ENCODE measurements at places on chromosomes 12 and 14.
A peak's percentile ranks its signal among the peaks of the same experiment; 100 is the strongest.

DNA sequence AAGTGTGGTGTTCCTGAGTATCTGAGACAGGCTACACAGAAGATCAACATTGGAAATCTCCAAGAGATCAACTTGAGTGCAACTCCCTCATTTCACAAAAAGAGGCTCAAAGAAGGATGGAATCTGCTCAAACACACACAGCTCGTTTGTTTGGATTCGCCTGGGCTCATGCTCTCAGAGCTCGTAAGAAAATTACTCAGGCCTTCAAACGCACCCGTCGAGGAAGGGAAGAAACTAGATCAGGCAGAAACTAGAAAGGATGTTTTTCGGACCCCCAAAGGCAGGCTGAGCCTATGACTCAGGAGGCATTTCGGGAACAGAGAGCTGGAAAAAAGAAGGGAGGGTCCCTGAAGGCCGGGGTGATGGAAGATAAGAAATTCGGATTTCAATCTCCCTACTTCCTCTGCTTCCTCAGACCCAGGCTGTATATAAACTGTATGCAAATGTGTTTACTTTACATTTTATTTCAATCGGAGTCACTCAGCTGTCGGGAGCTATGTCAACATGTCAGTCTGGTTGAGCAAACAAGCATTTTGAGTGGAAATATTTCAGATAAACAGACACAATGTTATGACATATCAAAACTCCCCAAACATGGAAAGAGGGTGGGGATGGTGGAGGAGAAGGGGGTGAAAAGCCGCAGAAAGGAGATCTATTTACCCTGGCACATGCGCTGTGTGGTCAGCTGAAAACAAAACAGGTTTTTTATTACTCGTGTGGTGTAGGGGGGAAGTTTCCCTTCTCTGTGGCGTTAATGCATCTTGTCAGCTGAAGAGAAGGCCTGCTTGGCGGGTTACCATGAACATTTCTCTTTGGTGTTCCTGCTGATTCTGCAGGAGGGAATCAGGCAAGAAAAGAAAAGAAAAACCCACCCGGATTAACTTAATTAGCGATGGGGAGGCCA, 129.1 kb upstream of the TBX3 start:
- no peak for DNase-seq

DNA sequence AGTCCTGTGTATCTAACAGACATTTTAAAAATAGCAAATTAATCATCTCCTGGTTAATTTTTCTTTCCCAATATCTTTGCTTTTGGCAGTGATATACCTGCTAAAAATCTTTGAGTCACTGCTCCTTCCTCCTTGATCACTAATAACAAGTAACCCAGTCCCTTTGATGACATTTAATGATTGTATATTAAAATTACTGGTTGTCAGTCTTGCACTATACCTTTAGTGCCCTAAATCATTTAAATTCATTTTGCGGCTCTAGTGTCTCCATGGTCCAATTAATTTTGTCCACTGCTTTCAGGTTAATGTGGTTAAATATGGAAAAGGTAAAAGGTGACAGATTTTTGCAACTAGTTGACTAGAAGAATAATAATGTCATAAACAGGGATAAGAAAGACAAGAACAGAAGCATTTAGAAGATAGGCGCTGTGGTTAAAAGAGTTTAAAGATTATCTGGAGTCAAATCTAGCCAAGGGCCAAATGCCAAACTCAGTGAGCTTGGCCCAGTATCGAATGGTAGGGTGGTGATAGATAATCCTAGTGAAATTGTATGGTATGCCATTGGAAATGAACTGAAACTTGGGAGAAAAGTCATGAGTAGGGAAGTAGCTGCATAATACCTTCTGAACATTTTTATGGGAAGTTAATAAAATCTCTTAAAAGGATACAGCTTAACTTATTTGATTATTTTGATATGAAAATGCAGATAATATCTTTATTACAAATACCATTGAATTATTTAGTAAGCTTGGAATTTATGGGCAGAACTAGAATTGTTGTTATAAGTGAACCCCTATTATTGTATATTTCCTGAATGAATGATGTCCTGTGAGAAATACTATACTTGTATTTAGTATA, 115.0 kb downstream of the PCNX1 start:
- no peak for DNase-seq

- no peak for DNase-seq
These were observed 4.9 kb upstream of the SOX5 start for GRCh38 chr12:23954332-23954731.

DNA sequence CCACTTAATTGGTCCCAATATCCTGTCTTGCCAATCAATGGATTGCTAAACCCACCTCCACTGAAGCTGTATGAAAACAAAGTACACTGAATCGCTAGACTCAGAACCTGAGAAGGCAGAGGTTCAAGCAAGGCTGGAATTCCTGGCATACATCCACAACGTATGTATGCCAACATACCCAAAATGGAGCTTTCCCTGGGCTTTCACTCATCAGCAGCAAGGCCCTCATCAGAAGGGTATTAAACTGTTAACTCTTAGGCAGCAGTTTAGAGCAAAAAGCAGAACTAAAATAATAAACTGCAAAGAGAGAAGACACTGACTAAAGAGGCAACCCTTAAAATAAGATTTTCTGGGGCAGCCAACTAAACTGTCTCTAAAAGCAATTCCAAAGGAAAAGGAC, 13.6 kb downstream of the MED13L start:
- DNase-seq, result no peak

DNA sequence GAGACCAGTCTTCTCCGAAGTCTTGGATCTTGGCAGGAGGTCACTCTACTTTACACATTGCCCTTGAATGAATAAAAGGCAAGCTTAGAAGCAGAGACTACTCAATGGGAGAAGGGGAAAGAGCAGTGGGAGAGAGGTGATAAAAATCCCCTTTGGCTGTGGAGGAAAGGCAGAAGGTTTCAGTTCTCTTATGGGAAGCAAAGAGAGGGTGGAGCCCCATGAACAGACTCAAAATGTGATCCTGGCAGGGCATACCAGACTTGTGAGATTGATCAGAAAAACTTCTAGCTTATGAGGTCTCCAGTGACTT, 49.6 kb upstream of the HECTD1 start:
- no peak for DNase-seq

DNA sequence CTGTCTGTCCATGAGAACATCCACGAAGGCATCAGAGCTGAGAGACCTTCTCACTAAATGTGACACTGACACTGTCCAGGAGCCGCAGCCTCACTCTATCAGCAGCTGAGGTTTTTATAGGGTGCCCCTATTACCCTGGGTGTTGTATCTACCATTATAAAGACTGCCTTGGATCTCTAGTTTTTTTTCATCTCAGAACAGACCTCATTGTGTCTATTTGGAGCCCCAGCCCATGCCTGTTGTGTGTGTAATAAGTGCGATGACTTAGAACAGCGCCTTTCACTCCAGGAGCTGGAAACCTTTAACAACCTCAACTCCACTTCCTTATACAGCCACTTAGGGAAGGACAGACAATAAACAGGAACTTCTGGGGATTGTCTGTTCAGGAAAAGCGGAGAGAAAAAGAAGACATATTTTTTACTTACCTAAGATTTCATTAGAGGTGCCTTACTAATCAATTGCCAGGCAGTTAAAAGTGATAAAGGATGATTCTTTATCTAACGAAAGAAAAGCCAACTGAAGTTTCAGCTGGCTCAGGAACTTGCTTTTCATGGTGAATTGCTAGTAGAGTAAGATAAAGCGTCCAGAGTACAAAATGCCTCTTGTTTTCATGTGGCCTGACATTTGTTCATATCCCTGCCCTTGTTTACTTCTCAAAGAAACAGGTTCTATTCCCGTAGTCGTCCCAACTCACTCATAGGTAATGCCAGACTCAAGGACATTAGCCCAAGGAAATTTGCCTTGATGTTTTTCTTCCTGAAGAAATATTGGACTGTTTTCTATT, 420.6 kb downstream of the RAD51B start:
- no peak for DNase-seq

DNA sequence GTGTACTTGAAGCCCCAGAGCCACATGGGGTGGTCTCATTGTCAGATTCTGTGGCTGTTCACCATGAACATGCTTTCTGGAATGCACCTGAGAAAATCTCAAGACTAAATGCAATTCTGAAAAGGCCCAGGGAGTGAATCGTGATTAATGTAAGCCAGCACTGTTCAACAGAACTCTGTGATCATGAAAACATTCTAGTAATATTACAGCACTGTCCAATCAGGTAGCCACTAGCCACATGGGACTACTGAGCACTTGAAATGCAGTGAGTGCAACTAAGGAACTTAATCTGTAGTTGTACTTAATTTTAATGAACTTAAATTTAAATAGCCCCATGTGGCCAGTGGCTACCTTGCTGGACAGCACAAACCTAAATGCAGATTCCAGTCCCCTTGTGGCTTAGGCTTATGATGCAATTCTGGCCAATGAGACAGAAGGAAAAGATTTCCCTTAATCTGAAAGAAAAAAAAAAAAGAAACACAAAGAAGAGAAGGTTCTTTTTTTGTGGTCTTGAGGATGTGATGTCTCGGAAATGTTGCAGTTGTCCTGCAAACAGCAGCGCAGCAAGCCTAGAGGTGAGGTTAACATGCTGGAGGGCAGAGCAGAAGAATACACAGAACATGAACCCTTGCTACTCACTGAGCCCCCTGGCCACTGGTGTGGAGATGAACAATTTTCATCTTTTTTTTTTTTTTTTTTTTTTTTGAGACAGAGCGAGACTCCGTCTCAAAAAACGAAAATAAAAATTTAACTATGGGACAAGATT, 48.2 kb downstream of the SPPL3 start:
- no peak for DNase-seq

DNA sequence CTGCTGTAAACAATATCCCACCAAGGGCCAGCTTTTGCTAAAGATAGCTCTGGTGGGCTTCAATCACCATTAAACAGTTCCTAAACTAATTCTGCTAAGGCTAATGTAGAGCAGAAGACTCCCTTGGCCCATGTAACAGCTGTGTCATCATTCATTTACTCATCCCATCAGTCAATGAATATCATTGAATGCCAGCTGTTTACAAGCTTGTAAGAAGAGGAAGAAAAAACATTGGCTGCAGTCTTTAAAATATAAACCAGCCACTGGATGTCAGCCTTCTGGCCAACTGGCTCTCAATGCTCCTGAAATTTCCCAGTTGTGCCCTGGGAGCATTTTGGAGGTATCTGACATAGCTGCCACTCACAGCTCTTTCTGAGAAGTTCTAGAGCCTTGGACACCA, 18.0 kb upstream of the MAP3K9 start:
- DNase-seq, result no peak

DNA sequence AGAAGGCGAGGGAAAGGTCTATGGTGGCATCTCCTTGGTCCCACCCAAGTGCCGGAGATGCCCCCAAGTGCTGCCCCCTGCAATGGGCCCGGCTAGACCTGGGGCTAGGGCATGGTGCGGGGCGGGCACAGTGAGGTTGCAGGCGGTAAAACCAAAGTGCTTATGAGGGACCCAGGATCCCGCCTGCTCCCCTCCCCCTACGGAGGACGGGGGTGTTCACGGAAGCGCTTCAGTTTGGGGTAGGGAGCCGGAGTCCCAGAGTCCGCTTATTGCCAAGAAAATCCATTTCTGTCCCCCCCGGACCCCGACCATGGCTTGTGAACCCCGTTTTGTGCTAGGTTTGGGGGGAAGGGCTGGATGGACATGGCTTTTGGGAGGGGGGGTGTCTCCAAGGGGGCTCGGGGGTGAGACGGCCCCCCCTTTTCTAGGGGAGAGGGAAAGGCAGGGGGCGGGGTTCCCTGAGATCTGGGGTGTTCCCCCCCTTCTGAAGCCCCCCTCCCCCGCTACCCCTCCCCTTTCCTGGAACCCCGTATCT, 5.4 kb upstream of the GPR84 start:
- no peak for DNase-seq

DNA sequence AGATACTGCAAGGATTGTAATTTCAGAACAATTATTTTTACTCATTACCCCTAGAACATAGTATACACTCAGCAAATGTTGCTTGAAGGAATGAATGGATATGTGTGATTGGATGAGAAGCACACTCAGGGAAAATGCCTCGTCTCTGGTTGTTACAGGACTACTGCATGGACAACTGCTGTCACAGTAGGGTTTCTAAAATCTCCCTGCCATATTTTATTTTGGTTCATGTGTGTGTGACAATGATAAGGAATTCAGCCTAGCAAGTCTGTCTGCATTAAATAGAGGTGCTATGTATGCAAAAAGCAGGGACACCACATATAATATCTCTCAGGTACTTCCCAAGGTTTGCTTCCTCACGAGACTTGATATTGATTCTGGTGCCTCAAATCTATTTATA, 1.4 kb downstream of the PTPRR start:
- DNase-seq, result no peak

DNA sequence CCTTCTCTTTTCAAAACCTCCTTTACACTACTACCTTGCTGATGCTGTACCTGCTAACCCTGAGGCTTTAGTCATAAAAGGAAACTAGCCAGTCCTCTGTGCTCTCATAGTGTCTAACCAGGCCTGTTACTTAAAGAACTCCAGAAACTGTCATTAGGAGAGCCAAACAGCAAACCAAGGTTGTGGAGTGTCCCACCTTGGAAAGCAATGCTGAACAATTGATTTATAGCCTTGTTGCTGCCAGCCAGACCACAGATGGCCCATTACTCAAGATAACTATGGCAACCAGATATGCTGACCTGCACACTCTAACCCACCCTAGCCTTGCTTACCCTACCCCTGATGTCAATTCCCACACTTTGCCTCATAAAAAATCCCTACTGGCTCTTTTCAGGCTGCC, 26.5 kb upstream of the BCAT1 start:
- DNase-seq, result no peak

- DNase-seq, result peak; percentile 73
These were observed 34.2 kb upstream of the KICS2 start for GRCh38 chr12:64256166-64256800.

- DNase-seq, result no peak
These were observed 661.2 kb downstream of the SLC16A7 start for GRCh38 chr12:60257063-60257462.

GRCh38 chr12:106128585-106129328, 10.0 kb downstream of the NUAK1 start:
- DNase-seq, result no peak

DNA sequence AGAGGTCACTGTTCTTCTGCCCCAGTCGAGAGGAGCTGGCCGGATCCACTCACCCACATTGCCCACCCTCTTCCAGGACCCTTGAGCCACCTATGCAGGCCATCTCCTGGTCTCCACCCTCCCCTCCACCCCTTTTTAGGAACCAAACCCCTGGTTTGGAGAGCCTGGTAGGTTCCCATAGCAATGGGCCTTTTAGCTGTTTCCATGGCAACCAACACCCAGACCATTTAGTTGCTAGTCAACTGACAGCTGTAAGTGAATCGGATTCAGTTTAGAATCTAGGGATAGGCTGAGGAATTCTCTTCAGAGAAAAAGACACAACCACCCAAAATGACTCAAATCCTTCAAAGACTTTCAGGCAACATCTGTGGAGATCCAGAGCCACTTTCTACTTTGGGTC, 16.5 kb downstream of the NPC2 start:
- DNase-seq, result no peak
